Eye (tissue), 1 donor: ENCODE measurements at places on chromosomes 2 and 18.

- no peak for DNase-seq
Observed at GRCh38 chr18:12085136-12085535, 8.5 kb upstream of the ANKRD62 start.

DNA sequence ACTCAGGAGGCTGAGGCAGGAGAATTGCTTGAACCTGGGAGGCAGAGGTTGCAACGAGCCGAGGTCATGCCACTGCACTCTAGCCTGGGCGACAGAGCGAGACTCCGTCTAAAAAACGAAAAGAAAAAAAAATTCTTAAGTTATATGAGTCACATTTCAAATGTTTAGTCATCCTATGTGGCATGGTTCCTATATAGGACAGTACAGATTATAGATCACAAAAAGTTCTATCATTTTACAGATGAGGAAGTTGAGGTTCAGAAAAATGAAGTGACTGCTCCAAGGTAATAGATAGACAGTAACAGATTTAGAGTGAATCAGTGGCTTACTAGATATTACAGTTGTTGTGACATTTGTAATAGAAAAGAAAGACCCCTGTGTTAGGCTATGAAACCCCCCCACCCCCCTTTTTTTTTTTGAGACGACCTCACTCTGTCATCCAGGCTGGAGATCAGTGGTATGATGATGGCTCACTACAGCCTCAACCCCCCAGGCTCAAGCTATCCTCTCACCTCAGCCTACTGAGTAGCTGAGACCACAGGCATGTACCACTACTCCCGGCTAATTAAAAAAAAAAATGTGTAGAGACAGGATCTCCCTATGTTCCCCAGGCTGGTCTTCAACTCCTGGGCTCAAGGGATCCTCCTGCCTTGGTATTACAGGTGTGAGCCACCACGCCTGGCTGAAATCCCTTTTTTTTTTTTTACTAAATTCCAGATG, 22.7 kb downstream of the PTPN4 start:
- no peak for DNase-seq

- no peak for DNase-seq
Observed at GRCh38 chr2:190343089-190343535, 277 bp upstream of the INPP1 start.

GRCh38 chr18:73948497-73948896, 199.1 kb downstream of the FBXO15 start:
- DNase-seq, result no peak

DNA sequence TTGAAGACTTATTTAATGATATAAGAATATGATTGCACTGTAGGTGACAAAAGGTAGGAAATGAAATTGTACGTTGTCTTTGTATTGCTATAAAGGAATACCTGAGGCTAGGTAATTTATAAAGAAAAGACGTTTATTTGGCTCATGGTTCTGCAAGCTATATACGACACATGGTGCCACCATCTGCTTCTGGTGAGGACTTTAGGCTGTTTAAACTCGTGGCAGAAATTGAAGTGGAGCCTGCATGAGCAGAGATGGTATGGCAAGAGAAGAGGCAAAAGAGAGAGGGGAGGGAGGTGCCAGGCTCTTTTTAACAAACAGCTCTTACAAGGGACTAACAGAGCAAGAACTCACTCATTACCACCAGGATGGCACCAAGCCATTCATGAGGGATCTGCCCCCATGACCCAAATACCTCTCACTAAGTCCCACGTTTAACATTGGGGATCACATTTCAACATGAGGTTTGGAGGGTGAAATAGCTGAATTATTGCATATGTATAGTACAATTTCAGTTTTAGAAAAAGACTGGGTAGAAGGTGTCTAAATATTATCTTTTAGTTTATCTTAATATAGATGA, 86.8 kb downstream of the GULP1 start:
- no peak for DNase-seq

GRCh38 chr2:14297340-14297739, 335.2 kb upstream of the LRATD1 start:
- DNase-seq, result peak; percentile 22

GRCh38 chr2:83879127-83879526, 580.0 kb downstream of the SUCLG1 start:
- DNase-seq, result no peak

GRCh38 chr2:74772046-74772445, 61.9 kb upstream of the HK2 start:
- DNase-seq, result peak; percentile 36

DNA sequence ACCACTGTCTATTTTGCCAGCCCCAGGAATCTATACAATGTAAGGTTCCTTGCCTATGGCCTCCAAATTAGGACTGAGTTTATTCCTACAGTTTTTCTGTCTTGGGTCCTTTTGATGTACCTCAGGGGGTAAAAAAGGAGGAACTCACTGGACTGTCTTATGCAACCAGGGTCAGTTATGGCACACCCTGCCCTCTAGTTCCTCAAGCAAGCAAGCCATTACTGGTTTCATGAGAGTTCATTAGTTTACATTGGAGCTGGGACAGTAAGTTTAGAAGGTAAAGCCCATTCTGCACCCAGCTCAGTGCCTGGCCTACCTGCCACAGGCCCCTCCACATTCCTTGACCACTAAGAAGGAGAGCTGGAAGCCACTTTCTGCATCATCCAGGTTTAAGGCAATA, 68.7 kb upstream of the WIPF1 start:
- no peak for DNase-seq

DNA sequence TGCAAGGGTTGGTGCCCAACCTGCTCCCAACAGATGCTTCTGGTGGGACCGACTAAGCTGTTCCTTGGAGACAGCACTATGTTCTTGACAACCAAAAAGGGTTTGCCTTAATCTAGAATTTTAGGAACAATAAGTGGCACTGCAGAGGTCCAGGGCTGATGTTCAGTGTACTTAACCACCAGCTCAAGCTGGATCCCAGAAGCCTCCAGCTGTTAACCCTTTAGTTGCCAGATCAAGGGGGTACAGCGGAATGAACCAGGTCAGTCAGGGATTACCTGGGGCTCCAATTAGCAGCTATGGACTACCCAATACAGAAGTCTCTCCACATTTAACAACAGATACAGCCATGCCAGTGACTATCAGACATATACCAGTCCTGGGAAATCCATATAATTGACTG, 3.5 kb downstream of the GPR75 start:
- DNase-seq, result no peak

DNA sequence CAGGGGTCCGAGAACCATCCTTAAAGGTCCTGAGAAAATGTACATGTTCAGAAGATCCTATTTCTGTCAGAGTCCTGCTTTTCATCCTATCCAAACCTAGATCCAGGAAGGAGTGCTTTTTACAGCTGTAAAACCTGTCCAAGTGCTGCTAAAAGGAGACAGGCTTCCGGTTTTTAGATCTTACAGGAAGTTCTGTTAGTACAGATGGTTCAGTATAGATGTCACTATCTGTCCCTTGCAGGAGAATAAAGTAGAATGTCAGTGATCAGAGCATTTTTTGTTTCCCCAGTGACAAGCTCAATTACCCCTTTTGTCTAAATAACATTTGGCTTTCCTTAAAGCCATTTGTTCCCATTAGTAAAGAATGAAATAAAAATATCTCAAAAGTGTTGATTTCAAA, 98.3 kb downstream of the NRP2 start:
- no peak for DNase-seq

- peak; percentile 41 for DNase-seq
Observed at GRCh38 chr2:175575346-175576258, 394.1 kb upstream of the ATP5MC3 start.

- DNase-seq, result no peak
Observed at GRCh38 chr2:12434630-12435098, 282.1 kb upstream of the TRIB2 start.

- DNase-seq, result no peak
Observed at GRCh38 chr2:74052732-74053710, 68.3 kb downstream of the TET3 start.

- peak; percentile 63 for DNase-seq
Observed at GRCh38 chr2:86078774-86079545, 26.7 kb downstream of the POLR1A start.

DNA sequence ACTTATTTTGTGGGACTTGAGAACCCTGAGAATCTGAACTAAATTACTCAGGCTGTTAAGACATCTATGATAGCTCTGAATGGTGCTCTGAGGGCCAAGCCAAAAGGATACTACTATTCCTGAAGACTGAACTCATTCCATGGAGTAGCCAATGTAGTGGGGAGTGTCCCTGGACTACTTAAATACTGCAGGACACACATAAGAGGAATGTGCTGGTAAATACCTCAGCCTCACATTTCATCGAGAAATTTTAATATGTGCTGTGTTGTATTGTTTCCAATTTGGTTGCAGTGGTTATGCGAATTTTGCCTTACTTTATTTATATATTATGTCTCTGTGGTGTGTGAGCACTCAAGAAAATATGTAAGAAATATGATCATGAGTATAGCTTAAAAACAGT, 264.4 kb upstream of the FIGN start:
- no peak for DNase-seq

DNA sequence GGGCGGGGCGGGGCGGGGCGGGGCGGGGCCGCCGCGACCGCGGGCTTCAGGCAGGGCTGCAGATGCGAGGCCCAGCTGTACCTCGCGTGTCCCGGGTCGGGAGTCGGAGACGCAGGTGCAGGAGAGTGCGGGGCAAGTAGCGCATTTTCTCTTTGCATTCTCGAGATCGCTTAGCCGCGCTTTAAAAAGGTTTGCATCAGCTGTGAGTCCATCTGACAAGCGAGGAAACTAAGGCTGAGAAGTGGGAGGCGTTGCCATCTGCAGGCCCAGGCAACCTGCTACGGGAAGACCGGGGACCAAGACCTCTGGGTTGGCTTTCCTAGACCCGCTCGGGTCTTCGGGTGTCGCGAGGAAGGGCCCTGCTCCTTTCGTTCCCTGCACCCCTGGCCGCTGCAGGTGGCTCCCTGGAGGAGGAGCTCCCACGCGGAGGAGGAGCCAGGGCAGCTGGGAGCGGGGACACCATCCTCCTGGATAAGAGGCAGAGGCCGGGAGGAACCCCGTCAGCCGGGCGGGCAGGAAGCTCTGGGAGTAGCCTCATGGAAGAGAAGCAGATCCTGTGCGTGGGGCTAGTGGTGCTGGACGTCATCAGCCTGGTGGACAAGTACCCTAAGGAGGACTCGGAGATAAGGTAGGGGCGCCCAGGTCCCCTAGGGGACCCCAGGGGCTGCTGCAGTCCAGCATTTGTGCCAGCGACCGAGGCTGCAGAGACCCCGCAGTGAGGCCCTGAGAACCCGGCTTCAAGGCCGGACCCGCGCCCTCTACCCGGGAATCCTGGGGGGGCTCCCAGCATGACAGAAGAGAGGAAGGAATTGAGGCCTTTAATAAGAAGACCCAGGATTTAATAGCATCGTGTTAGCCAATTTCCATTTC, at the start of gene KHK:
TSS of gene KHK (plus strand) at position 49 of the 870 bp plus-strand sequence. CDS start at position 537, 488 bp downstream.
- no peak for DNase-seq

GRCh38 chr2:28717339-28717758, 34.3 kb upstream of the PPP1CB start:
- peak; percentile 74 for DNase-seq

- DNase-seq, result no peak
Observed at GRCh38 chr2:170869036-170869435, 52.3 kb downstream of the GAD1 start.
